ENCODE measurements at places on chromosomes 6 and 20.
A peak's percentile ranks its signal among the peaks of the same experiment; 100 is the strongest.

GRCh38 chr20:62400021-62400420 is 7.1 kb downstream of the CABLES2 start:
- no peak for DNase-seq

- DNase-seq: no peak
Observed at GRCh38 chr6:147310521-147310920, 106.3 kb downstream of the STXBP5 start.

- DNase-seq: no peak
Observed at GRCh38 chr6:93474733-93475179, 55.4 kb upstream of the EPHA7 start.

- no peak for DNase-seq
Observed at GRCh38 chr6:139219746-139220145, 72.1 kb downstream of the TXLNB start.

GRCh38 chr6:41463062-41463930 is 82.9 kb upstream of the FOXP4 start:
- DNase-seq: peak; percentile 19

GRCh38 chr6:70033781-70034180 is 167.4 kb downstream of the COL19A1 start:
- DNase-seq: no peak

DNA sequence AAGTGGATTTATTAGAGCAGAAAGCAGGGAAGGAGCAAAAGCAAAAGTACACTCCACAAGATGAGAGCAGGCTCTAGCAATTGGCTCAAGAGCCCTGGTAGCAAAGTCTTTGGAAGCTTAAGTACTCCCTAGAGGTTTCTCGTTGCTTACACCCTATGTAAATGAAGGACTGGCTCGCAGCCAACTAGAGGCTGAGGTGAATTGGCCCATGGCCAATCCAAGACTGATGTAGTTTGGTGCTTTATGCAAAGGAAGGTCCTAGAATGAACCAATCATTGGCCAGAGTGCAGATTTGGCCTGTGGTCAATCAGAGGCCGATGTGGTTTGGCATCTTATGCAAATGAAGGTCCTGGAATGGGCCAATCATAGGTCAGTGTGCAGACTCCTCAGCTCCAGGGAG is 191.3 kb upstream of the ARID1B start:
- no peak for DNase-seq

- no peak for DNase-seq
Observed at GRCh38 chr6:63290492-63291058, 29.2 kb downstream of the LGSN start.

GRCh38 chr20:63709149-63709527 is 1.3 kb downstream of the ZGPAT start:
- DNase-seq: no peak

DNA sequence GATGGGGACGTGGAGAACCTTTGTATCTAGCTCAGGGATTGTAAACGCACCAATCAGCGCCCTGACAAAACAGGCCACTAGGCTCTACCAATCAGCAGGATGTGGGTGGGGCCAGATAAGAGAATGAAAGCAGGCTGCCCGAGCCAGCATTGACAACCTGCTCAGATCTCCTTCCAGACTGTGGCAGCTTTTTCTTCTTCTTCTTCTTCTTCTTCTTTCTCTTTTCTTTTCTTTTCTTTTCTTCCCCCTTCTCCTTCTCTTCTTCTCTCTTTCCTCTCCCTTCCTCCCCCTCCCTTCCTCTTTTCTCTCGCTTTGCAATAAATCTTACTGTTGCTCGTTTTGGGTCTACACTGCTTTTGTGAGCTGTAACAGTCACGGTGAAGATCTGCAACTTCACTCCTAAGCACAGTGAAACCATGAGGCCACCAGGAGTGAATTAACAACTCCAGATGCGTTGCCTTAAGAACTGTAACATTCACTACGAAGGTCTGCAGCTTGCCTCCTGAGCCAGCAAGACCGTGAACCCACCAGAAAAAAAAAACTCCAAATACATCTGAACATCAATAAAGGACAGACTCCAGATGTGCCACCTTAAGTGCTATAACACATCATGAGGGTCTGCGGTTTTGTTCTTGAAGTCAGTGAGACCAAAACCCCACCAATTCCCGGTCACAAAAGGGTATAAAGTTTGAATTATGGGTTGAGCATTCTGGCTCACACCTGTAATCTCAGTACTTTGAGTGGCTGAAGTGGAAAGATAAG is 19.6 kb upstream of the SERPINB1 start:
- DNase-seq: peak; percentile 63

GRCh38 chr6:11762794-11763459 is 15.7 kb downstream of the ADTRP start:
- DNase-seq: no peak

GRCh38 chr20:54688476-54688875 is 213.1 kb downstream of the DOK5 start:
- DNase-seq: no peak

GRCh38 chr20:17044891-17045290 is 181.9 kb upstream of the PCSK2 start:
- no peak for DNase-seq

DNA sequence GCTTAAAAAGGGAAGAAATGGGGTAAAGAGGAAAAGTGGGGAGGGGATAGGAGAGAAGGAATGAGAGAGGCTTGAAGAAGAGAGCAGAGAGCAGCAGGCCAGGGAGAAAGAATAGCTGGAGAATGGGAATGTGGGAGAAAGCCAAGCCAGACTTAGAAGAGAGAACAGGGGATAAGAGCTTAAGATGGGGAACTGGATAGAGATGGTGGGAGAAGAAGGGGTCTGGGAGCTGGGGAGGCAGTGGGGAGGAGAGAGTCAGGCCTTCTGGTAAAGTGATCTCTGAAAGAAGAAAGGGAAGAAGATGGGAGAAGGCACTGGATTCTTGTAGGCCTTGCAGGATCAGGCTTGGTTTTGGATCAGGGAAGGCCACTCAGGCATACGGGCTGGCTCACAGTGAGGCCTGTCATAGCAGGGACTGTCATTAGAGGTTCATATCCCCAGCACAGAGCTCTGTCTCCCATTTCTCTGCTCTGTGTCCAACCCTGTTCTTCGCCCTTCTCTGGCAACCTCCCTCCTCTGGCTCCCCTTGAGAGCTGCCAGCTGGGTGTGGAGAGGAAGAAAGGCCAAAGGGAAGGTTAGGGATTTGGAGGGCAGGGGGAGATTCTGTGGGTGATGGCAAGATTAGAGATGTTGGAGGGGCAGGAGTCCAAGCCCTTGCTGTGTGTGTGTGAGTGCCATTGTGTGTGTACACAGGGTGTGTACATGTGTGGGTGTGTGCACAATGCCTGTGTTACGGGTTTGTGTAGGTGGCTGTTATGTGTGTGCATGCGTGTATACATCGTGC is 9.3 kb downstream of the SYNGAP1 start:
- DNase-seq: no peak

- peak; percentile 60 for DNase-seq
Observed at GRCh38 chr20:51800060-51800871, 2.1 kb downstream of the SALL4 start.

- no peak for DNase-seq
Observed at GRCh38 chr6:98142839-98143238, 691.5 kb upstream of the POU3F2 start.

- no peak for DNase-seq
Observed at GRCh38 chr20:13286607-13287006, 65.5 kb downstream of the ISM1 start.

GRCh38 chr20:11726026-11726425 is 191.7 kb upstream of the BTBD3 start:
- no peak for DNase-seq

GRCh38 chr6:161360520-161360919 is 86.7 kb upstream of the AGPAT4 start:
- no peak for DNase-seq

DNA sequence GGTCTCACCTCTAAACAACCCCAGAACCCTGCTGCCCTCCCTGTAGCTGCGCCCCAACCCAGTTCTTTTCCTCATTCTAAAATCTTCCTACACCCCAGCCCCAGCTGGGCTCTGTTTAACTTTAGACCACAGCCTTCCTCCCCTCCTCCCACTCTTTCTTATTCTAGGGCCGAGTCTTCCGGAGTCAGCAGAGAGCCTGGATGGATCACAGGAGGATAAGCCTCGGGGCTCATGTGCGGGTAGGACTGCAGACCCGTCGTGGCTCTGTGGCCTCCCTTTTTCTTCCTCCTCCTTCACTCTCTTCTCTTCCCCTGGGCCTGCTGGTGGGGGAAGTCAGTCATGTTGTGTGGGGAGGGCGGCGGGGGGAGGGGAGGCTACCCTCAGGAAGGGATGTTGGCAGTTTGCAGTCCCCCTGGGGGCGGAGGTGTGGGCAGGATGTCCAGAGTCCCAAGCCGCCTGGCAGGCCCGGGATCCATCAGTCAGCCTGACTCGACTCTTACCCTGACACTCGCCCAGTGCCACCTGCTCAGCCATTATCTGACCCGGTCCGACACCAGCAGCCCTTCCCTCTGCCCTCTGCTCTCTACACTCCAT is 8.1 kb downstream of the CAPN11 start:
- no peak for DNase-seq

DNA sequence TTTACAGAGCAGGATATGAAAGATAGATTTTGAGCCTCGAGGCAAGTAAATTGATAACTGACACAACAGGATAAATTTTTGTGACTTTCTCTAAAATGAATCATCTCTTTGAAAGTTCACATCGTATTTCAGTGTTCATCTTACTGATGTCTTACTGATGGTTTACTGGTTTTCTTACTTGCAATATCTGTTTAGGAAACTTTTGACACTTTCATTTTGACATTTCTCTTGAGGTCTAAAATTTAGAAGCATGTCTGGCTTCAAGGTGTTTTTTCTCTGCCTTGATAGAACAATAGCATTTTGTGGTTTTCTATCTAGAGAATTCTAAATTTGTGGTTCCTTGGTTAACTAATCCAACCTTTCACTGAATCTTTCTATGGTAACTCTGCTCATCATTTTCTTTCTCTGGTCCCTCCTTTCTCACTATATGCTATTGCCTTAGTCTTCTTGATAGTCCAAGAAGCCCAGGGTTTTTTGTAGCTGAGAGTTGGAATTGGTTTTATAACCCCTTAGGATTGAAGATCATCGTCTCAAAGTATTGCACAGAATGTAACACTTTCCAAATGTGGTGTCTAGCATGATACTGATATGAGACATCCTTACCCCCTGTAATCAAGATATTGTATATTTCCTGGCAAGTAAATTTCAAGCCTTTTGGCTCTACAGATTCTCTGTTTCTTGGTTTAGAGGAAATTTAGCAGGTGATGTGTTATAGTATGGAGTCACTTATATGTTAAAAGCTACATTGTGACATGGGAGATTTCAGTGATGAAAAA is 98.7 kb downstream of the RNF144B start:
- no peak for DNase-seq

DNA sequence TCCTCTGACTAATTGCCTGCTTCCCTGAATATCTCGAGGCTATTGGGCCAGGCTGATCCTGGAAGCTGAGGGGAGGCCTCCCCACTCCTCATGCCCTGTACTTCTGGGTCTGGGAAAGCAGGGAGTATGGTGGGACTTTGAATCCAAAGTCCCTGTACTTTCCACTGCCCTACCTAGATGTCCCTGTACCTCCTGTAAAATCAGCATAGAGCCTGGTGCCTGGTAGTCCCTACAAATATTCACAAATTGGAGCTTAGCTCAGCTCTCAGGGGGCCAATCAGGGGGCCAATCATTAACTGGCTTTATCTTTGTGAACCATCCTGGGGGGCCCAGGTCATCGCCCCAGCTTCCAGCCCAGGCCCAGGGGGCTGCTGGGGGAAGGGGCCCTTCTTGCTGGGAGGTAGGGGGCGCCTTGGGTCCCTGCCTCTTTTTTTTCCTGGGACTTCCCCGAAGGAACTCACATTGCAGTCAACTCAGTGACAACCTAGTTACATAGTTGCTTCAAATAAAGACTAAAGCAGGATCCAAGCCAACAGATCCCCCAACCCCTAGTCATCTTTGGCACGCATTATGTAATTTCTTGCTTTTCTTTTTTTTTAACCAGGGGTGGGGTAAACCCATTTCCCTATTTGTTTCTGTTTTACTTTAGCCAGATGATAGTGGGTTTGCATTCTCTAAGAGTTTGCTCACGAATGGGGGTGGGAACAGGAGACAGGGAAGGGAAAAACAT is 6.9 kb upstream of the VEGFA start:
- no peak for DNase-seq

DNA sequence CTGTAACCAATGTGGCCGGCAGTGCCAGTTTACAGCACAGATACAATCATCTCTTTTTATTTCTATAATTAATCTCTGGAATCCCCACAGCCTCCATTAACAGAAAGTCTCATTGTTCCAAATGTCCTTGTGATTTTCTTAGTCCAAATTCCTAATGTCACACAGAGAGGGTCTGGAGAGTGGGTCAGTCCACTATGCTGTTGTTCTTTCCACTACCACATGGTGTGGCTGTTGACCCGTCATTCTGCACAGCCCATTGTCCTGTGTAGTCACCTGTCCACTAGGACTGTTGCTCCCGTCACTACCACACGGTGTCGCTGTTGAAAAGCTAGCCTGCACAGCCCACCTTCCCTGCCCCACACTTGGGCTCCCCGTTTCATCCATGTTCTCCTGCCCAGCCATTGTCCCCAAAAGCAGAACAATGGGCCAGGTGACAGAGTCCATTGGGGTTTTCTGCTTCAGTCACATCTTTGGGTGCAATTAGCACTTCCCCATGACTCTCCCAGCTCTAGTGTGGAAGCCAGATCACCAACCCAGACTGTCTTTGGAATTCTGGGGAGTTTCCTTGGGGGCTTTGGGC is 8.6 kb upstream of the LBP start:
- no peak for DNase-seq

GRCh38 chr6:122610690-122611455 is 668 bp downstream of the PKIB start:
- peak; percentile 3 for DNase-seq

- no peak for DNase-seq
Observed at GRCh38 chr6:169792306-169793015, 41.0 kb downstream of the ERMARD start.

- DNase-seq: no peak
Observed at GRCh38 chr20:9945408-9945807, 89.4 kb upstream of the ANKEF1 start.

- peak; percentile 0 for DNase-seq
Observed at GRCh38 chr6:72580281-72580940, 41.5 kb upstream of the KCNQ5 start.

DNA sequence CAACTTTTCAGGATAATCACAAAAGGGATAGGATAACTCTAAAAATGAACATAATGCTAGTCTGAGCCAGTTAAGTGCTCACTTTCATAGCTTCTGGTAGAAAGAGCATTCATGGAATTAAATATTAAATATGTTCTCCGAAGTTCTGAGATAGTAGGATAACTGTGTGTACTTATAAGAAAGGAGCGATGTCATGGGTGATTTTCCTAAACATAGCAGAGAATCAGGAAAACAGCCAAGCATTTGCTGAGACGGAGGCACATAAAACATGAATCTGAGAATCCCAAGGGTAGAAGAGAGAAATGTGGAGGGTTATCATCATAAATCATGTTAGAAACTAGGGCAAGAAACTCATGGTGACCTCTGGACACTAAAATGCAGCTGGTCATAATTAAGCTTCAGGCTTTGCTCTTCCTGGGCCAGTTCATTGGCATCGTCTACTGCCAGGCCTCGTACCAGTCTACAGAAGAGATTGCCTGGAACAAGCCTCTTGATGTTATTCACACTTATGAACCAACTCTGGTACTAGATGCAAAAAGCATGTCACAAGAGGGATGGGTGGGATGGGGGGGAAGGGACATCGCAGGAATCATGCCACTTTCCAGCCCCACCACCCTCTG is 436.6 kb downstream of the PRKN start:
- no peak for DNase-seq
